ENCODE measurements at places on chromosomes 11 and 22. TPM values are rescaled to one million over a fixed set of nuclear protein-coding genes. Genes with fewer than 3 reads are reported as not detected.

The MGAT3 gene
- total RNA-seq = 28.0 TPM

The RCOR2 gene
- not detected for total RNA-seq

DNA sequence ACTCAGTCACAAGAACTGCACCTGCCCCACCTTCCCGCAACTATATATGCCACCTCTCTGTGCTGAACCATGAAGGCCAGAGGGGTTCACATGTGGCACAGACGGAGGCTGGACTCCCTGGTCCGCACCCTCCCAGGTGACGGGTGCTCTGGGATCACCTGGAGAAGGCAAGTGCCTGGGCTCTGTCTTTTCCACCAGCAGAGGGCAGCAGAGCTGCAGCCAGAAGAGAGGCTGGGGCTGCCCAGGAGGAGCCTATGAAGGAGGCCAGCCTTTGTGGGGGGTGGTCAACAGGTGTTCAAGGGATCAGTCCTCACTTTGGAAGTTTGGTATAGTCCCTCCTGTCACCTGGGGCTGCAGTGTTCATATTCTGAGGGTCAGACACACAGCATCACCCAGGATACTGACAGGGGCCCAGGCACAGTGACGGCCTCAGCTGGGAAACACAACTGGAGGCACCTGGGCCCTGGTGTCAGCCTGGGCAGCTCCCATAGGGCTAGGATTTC lies 39.2 kb upstream of the IGLL5 start:
- DNase-seq = peak; percentile 83
- H3K4me3 ChIP-seq = no peak overlapping the region
- no peak overlapping the region for H3K27ac ChIP-seq
- peaks cover 3% of the 10 kb centered on the region for H3K27me3 ChIP-seq
- peaks cover 28% of the 10 kb centered on the region for H3K4me1 ChIP-seq

DNA sequence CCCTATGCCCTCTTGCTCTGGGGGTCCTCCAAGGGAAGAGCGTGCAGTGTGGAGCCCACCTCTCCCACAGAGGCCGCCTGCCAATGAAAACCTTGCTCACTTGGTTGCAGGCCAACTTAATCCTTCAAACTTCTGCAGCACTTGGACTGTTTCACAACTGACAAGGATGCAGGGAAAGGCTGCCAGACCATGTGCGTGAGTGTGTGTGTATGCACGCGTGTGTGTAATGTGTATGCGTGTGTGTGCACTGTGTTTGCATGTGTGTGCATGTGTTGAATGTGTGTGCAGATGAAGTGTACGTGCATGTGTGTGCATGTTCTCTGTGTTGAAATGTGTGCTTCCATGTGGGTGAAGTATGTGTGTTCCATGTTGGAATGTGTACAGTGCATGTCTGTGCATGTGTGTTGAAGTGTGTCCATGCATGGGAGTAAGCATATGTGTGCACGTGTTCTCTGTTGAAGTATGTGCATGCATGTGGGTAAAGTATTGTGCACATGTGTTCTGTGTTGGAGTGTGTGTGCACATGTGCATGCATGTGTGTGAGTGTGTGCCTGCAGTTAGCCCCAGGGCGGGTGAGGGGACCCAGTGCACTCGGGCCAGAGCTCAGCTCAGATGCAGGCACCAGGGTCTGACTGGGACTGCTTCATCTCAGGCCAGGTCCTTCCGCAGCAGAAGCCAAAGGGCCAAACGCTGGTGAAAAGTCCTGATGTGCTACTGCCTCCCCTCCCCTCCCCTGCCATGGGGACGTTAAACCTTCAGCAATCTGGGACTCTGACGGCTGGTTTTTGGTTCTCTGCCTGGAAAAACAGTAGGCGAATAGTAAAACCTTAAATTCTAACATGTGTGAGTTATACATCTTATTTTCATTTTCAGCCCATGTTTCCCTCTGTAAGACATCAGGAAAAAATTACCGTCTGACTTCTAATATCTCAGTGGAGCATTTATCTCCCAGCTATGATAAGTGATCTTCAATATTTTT lies 72.0 kb downstream of the FLI1 start:
- H3K4me3 ChIP-seq = no peak overlapping the region
- no peaks in the 10 kb centered on the region for H3K27me3 ChIP-seq

DNA sequence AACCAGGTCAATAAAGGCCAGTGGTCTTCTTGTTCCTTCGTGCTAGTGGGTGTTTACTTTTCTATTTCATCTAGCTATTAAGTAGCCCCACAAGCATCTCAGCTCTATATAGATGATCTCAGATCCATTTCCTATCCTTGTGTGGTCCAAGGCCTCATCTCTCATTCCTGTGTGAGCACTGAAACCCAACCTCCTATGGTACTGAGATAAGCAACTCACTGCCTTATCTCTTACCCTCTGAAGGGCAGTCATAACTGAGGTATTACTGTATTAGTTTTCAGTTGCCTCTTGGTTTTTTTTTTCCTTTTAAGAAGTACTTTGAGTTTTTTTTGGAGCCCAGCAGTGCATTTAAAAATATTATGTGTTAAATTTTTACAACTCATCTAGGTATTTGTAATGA lies 28.3 kb downstream of the ACER3 start:
- H3K4me1 ChIP-seq = no peaks in the 10 kb centered on the region
- no peaks in the 10 kb centered on the region for H3K27me3 ChIP-seq
- no peak overlapping the region for H3K27ac ChIP-seq
- H3K36me3 ChIP-seq = no peaks in the 10 kb centered on the region

All from B cell (primary cell).